ENCODE measurements at places on chromosomes 16 and 17.

GRCh38 chr16:87391324-87391949, 699 bp upstream of the MAP1LC3B start:
- DNase-seq: no peak

DNA sequence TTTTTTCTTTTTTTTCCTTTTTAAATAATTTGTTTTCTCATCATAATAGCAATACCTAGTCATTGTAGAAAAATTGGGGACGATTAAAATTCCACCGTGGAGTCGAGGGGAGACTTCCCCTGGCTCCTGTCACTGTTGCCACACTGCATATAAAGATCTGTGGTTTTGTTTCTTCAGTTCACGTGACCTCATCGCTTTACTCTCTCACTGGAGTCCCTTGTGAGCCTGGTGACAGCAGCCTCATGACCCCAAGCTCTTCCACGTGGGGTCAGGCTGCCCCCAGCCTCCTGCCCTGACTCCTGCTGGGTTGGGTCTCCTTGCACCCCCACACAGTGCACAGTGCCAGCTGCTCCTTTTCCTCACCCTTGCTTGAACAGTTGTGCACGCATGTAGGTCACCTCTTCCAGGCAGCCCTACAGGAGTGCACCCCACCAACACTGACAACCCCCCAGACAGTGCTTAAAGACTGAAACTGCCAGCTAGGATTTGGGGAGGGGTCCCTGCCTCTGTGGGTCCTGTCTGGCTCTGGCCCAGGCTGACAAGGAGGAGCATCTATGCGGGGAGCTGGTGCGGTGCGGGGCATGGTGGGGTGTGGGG, 7.3 kb upstream of the METRNL start:
- no peak for DNase-seq

GRCh38 chr17:42153919-42154742, 658 bp downstream of the RAB5C start:
- no peak for DNase-seq

DNA sequence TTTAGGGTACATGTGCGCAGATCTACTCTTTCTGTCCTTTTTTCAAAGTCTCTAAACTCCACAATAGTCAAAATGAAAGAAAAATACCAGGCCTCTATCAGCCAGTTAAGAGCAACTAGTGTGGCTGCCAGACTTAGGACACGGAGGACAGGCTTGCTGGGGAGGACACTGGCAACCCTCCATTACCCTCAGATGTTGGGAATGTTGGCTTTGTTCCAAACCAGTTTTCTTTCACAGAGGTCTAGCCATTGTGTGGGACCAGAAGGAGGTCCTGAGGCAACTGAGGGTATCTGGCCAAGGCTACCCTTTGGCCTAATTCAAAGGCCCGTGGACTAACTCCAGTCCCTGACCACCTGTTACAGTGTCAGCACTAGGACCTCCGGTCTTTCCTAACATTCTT, 51.2 kb upstream of the MED9 start:
- no peak for DNase-seq

- no peak for DNase-seq
These were observed 524 bp downstream of the IQCK start for GRCh38 chr16:19718624-19718965.

GRCh38 chr17:27343977-27344607, 50.2 kb downstream of the WSB1 start:
- DNase-seq: no peak

- DNase-seq: no peak
These were observed 3.4 kb downstream of the TRAF4 start for GRCh38 chr17:28747051-28747691.

GRCh38 chr17:50599606-50600005, 35.1 kb upstream of the ABCC3 start:
- DNase-seq: no peak

- no peak for DNase-seq
These were observed 106.2 kb downstream of the GRIN2A start for GRCh38 chr16:10076037-10076436.

DNA sequence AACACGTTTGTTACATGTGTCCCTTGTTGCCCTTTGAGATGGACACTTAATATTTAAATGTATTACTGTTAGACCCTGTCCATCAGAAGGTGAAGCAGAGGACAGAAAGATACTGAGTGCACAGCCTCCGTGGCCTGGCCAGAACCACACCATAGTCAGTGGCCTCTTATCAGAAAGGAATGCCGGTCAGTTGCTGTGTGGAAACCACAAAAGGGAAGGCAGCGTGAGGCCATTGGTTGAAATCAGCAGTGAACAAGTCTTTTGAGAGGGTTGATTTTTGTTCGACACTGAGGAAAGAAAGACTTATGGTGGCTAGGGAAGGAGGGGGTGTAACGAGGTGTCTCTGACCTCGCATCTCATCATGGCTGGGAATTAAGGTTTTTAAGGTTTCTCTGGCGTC, 85.4 kb upstream of the CLEC18A start:
- no peak for DNase-seq

- no peak for DNase-seq
These were observed 1.2 kb downstream of the ERN2 start for GRCh38 chr16:23711785-23712184.

DNA sequence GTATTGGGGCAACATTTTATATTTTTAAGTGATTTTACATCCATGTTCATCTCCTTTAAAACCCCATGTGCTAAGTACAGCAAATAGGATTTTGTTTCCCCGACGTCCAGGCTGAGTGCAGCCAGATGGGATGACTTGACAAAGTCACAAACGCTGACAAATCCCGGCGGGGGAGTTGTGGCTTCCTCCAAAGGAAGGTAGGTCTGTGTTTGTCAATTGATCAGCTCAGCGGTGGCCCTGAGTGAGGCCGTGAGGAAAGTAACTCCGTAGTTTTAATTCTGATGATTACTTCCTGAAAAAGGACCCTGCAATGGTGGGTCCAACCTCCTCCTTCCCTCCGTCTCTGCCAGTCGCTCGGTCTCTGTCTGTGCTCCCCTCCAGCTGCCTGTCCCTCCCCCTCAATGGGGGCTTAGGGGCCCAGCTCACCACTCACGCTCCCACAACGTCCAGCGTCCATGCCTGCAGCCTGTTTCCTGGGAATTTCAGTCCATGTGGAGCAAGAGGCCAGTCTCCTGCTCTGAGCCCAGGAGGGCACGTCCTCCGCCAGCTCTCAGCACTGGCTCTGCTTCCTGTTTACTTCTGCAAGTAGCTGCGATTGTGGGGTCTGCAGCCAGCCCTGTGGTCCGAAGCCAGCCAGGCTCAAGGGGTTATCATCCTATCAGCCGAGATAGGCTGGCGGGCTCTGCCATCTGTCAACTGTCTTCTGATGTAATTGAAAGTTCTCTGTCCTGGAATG, 209.4 kb upstream of the FOXF1 start:
- DNase-seq: no peak

- no peak for DNase-seq
These were observed 6.6 kb downstream of the PNMT start for GRCh38 chr17:39674702-39675389.

DNA sequence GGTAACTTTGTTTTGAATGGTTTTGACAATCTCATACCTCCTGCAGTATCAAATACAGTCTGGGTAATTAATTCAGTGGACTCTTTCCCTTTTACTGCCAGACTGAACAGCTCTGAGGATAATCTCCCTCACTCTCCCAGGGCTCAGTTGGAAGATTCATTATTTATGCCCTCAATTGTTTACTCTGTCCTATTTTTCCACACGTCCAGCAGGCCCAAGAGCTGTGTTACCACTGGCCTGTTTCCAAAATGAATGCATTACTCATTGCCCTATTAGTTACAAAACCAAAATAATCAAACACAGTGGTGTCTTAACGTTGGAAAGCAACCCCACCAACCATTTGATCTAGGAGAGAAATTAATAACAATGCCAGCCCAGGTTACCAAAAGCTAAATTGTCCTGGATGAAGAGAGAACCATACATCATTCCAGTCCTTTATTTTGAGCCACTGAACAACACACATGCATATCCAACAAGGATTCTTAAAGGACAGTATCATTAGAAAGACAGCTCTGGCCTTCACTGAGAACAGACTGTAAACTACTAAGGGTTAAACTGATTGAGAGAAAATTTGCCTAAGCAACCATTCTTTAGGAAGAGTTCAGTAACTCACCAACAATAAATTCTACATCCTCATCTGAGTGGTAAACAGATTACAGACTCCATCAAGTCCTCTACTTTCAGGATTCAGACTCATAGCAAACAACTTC, 34.5 kb downstream of the FAM222B start:
- DNase-seq: no peak

DNA sequence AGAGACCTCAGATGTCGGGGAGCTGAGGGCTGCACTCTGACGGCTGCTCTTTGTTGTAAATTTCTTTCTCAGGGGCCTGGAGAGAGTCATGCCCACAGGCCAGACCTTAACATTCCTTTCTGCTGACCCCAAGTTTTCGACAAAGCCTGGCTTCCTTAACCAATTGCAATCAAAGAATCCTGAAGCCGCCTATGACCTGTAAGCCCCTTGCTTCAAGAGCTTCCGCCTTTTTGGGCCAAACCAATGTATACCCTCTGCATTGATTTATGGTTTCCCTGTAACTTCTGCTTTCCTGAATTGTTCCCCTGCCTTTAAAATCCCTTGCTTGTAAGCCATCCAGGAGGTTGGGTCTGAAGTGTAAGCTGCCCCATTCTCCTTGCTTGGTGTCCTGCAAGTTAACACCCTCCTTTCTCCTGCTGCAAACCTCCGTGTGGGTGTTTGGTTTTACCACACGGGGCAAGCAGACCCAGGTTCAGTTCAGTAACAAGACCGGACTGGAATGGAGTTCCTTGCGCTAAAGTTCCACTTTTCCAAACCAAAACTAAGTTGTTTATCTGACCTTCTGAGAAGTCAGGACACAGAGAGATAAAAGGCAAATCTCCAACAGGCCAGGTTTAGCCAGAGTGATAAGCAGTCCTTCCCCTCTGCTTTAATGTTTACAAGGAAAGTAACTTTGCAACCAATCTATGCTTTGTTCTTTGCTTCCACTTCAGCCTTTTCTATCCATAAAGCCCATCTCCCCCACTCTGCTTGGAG, 141.6 kb downstream of the KCNJ12 start:
- DNase-seq: no peak

DNA sequence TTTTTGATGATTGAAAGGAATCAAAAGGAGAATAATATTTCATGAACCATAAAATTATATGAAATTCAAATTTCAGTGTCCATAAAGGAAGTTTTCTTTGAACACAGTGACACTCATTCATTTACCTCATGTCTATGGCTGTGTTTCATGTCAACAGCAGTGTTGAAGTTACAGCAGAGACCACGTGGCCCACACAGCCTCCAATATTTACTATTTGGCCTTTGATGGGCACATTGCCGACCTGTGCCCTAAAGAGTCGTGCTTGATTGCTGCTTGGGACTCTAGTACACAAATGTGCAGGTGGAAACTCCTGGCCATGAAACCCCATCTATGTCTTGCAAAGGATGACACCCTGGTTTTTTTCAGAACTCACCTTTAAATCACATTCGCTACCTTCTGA, 57.0 kb downstream of the CES1 start:
- no peak for DNase-seq

GRCh38 chr16:28324235-28324886, 32.0 kb downstream of the SBK1 start:
- DNase-seq: no peak

GRCh38 chr17:19424934-19425868, 14.2 kb downstream of the RNF112 start:
- DNase-seq: no peak

GRCh38 chr17:13572581-13572980, 29.1 kb downstream of the HS3ST3A1 start:
- DNase-seq: no peak

DNA sequence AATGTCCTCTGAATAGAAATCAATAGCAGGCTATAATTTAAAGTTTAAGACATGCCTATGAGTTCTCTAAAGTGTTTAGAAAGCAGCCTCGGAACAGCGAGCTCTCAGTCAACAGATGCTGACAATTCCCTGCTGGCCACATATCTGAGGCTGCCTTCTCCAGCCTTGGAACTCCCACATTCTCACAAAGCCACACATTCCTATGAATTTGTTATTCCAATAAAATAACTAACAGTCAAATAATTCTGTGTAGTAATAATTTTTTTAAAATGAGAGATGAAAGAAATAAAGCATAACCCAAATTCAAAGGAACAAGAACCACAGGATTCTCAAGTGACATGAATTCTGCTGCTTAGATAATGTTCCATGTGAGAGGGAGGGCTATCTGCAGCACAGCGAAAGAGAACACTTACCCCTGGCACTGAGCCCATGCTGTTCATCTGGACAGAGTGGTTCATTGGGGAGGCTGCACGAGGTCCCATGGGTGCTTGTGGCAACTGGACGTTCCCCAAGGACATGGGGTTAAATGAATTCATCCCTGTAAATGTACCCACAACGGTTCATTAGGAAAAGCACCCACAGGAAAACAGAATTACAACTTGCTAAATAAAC, 56.9 kb upstream of the TRAP1 start:
- no peak for DNase-seq

- DNase-seq: no peak
These were observed 82.6 kb upstream of the MPHOSPH6 start for GRCh38 chr16:82252582-82252981.

DNA sequence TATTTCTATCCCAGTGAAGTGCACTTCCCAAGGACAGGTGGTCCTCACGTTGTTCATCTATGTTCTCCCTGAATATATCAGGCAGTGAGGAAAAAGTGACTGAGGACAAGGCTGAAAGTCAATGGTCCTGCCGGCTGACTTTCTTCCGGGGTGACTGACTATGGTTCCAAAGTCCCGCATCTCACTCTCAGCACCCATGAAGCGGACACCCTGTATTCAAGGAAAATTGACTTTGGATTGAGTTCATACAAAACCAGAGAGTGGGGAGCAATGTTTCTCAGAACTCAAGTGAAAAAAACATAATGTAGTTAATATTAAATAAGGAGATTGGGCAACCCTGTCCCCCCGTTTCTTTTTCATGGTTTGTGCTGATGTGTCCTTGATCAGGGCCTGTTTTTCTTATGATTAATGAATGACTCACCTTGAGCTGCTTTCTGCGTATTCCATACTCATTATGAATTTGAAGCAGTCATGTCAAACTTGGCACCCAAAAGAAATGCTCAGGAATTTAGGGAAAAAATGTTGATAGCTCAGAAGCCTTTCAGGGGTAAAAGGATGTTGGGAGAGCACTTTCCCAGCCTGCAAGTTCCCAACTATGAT, 184.0 kb downstream of the CYLD start:
- no peak for DNase-seq

DNA sequence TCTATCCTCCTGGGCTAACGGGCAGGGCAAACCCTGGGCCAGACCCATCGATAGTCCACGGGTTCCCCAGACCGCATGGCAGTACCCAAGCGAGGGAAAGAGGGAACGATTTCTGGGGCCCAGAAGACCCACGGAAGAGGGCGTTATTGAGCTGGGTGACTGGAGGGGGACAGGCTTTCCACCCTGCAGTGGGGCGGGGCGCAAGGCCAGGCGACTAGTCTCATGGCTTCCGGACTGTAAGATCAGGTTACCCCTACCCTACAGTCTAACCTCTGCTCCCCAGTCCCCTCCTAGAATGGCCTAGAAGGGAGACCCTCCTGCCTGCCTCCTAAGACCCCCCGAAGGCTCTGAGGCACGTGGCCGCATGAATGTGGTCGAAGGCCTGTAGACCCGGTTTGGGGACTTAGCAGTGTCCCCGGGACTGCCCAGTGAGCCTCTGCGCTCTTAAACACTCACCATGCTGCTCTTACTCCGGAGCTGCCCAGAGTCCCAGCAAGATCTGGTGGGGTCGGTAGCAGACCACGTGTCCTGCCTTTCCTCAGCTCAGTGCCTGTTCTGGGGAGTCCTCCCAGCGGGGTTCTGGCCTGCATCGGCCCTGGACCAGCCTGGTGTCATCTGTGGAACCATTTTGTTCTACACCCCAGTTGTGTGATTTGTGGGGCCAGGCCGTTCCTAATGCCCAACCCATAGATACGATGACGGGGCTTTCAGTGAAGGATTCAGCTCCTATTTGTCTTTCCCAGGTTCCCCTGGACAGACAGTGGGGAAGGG, 13.2 kb upstream of the AURKB start:
- DNase-seq: no peak

Measured in central memory CD4-positive, alpha-beta T cell (primary cell).